ENCODE measurements at places on chromosomes 3 and 15. TPM values are rescaled to one million over a fixed set of nuclear protein-coding genes. Genes with fewer than 3 reads are reported as not detected.

Gene C3orf22
- total RNA-seq = not detected

Gene CAMK2N2
- total RNA-seq = 0.37 TPM

Gene ACTC1
- not detected for total RNA-seq

DNA sequence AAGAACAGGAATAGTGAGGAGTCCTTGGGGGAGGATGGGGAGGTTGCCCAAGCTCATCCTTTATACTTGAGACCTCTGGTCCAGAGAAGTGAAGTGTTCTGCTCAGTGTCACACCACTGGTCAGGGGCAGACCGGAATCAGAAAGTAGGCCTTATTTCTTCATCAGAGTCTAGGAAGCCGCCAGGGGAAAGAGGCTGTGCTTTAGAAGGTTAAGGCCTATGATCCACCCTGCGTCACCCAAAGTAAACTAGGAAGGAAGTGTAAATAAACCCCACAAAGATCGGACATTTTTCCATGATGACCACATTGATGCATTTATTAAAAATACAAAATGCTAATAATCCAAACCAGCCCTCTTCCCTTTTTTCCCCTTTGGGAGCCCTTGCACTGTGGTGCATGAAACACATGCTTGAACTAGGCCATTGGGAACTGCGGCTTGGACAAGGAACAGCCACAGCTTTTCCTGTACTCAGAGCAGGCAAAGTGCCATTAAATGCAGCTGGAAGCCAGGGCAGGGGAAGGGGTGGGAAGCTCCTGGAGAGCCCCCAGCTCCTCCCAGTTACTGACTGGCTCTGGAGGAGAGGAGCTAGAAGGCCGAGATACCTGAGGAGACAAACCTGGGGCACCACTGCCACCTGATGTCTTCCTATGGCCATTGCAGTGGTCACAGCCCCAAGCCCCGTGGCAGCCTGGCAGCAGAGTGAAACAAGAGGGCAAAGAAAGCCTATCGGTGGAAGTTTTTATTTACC lies 37.0 kb downstream of the CDC25A start:
- no peaks in the 10 kb centered on the region for H3K36me3 ChIP-seq
- H3K4me1 ChIP-seq = no peaks in the 10 kb centered on the region

- no peak overlapping the region for H3K4me3 ChIP-seq
- H3K36me3 ChIP-seq = no peaks in the 10 kb centered on the region
- H3K4me1 ChIP-seq = no peaks in the 10 kb centered on the region
- H3K27me3 ChIP-seq = no peaks in the 10 kb centered on the region
- no peak overlapping the region for H3K27ac ChIP-seq
Measured at GRCh38 chr15:41856716-41857115, 18.1 kb downstream of the PLA2G4B start.

- H3K36me3 ChIP-seq = no peaks in the 10 kb centered on the region
- peaks cover 3% of the 10 kb centered on the region for H3K27me3 ChIP-seq
- no peak for DNase-seq
- H3K27ac ChIP-seq = no peak overlapping the region
Measured at GRCh38 chr3:16060945-16061344, 113.5 kb upstream of the GALNT15 start.

DNA sequence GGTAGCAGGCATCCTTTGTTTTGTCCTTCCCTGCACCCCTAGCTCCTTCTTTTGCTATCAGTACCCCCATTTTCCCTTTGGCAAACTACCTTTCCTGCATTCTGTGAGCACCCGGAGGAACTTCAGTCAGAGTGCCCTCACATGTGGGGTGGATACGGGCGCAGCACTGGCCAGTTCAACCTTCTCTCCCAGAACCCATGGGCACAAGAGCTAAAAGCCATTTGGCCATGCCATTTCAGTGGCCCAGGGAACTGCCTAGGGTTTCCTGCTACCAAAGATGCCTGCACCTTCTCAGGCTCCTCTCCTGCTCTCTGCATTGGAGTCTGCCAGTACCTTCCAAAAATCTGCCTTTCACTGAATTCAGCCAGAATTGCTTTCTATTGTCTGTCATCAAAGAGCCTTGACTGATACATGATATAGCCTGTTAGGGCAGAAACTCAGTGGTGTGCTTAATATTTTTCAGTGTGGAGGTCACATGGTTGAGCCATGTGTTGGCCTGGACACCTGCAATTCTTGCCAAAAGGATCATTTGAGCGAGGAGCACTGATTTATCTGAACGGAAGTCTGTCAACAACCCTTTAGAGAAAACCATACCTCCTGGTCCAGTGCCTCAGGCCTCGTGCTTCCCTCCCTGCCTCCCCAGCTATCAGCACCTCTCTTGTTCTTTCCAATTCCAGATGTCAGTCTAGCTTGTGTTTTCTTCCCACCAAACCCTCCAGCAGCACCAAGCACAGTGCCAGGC lies 27.0 kb upstream of the HHATL start:
- H3K4me1 ChIP-seq = no peaks in the 10 kb centered on the region
- no peak overlapping the region for H3K4me3 ChIP-seq
- no peaks in the 10 kb centered on the region for H3K36me3 ChIP-seq
